ENCODE measurements at places on chromosomes 5 and 9. TPM values are rescaled to one million over a fixed set of nuclear protein-coding genes. Genes with fewer than 3 reads are reported as not detected.

GRCh38 chr5:5980538-5980895 is 397.8 kb downstream of the MED10 start:
- no peak overlapping the region for H3K27ac ChIP-seq
- no peak for DNase-seq
- no peaks in the 10 kb centered on the region for H3K27me3 ChIP-seq
- peaks cover 6% of the 10 kb centered on the region for H3K4me1 ChIP-seq
- H3K36me3 ChIP-seq = no peaks in the 10 kb centered on the region
- H3K4me3 ChIP-seq = no peak overlapping the region

The PHF2 gene
- total RNA-seq = 39.1 TPM

GRCh38 chr5:151471276-151471675 is 23.9 kb downstream of the SLC36A1 start:
- no peak overlapping the region for H3K27ac ChIP-seq
- no peaks in the 10 kb centered on the region for H3K4me1 ChIP-seq
- no peak for DNase-seq
- no peaks in the 10 kb centered on the region for H3K27me3 ChIP-seq
- H3K36me3 ChIP-seq = peaks cover 49% of the 10 kb centered on the region

DNA sequence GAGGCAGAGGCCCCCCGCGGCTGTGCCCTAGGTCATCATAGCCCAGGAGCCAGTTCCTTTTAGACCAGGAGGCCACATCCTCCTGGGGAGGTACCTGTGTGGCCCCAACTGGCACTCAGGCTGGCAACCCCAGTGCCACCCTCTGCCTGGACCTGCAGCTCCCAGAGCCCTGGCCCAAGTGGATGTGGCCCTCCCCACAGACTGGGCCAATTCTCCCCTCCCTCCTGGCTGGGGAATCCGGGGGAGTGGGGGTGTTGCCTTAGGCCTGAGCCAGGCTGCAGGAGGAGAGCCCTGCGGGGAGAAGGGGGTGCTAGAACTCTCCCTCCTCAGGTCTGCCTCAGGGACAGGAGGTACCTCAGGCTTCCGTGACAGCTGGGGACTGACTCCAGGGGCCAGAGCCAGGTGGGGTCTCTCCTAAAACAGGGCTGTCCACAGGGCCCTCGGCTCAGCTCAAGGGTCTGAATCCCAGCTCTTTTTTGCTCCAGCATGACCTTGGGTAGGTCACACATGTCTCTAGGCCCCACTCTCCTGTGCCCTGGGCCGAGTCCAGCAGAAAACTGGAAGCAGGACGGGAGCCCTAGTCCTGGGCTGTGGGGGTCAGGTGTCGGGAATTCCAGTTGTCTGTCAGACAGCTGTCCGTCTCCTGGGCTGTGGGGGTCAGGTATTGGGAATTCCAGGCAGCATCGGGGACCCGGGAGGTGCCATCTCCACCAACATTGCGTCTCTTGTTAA is 9.6 kb downstream of the DNLZ start:
- no peak overlapping the region for H3K4me3 ChIP-seq
- peaks cover 17% of the 10 kb centered on the region for H3K4me1 ChIP-seq
- DNase-seq = no peak
- no peaks in the 10 kb centered on the region for H3K27me3 ChIP-seq
- peak overlapping the region; percentile 24 for H3K27ac ChIP-seq
- peaks cover 14% of the 10 kb centered on the region for H3K36me3 ChIP-seq

DNA sequence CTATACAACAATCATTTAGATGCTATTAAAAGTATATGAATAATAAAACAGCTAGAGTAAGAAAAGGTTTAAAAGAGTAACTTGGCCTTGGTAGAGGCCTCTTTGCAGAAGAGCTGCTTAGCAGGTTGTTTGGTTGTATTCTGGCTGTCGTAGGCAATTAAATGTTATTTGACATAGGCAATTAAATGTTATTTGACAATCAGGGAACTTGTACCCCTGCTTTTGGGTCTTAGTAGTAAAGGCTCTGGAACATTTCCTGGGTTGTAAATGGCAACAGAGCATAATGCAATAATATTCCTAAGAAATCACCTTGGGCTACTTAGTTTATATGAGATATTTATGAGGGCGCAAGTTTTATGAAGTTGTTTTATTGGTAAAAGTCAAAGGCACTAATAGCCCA is 84.4 kb upstream of the SLC28A3 start:
- no peak overlapping the region for H3K27ac ChIP-seq
- no peaks in the 10 kb centered on the region for H3K4me1 ChIP-seq
- H3K27me3 ChIP-seq = no peaks in the 10 kb centered on the region
- H3K36me3 ChIP-seq = no peaks in the 10 kb centered on the region
- DNase-seq = no peak
- no peak overlapping the region for H3K4me3 ChIP-seq

The PCDHGA8 gene
- total RNA-seq = 1.5 TPM

The CRB2 gene
- not detected for total RNA-seq

The STK10 gene
- 72.5 TPM for total RNA-seq

- H3K4me3 ChIP-seq = no peak overlapping the region
- peaks cover 27% of the 10 kb centered on the region for H3K4me1 ChIP-seq
- no peak for DNase-seq
- H3K27me3 ChIP-seq = no peaks in the 10 kb centered on the region
- H3K36me3 ChIP-seq = no peaks in the 10 kb centered on the region
These were observed 173.6 kb upstream of the MAP3K1 start for GRCh38 chr5:56641635-56642260.
